ENCODE measurements at places on chromosomes 13 and 19.

DNA sequence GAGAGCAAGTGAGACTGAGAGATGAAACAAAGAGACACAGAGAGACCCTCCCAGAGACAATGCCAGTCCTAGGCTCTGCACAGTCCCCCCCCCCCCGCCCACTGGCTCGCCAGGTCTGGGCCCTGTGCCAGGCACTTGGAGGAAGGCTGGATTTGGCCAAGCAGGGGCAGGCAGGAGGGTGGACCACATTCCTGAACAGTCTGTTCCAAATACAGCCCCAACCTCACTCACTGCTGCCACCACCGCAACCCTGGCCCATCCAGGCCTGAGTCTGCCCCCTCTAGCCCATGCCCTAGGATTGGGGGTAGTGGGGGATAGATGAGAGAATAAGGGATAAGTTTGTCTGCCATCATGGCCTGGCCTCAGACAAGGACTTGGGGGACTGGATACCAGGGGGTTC, 19.0 kb downstream of the CYP2F1 start:
- no peak for DNase-seq

DNA sequence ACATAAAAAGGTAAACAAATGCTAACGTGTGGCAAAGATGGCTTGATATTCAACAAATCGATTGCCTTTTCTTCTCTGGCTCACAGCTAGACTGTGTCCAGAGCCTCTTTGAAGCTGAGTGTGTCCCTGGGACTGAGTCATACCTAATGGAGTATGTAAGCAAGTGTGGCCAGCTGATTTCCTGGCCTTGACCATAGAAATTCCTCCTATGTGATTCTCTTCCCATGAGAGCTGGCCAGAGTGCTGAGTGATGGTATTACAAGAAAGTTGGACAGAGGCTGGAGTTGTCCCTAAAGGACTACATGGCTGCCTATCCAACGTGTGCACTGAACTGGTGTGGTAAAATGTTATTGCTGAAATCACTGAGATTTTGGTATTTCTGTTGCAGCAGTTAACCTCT, 320.1 kb upstream of the SLC10A2 start:
- no peak for DNase-seq

DNA sequence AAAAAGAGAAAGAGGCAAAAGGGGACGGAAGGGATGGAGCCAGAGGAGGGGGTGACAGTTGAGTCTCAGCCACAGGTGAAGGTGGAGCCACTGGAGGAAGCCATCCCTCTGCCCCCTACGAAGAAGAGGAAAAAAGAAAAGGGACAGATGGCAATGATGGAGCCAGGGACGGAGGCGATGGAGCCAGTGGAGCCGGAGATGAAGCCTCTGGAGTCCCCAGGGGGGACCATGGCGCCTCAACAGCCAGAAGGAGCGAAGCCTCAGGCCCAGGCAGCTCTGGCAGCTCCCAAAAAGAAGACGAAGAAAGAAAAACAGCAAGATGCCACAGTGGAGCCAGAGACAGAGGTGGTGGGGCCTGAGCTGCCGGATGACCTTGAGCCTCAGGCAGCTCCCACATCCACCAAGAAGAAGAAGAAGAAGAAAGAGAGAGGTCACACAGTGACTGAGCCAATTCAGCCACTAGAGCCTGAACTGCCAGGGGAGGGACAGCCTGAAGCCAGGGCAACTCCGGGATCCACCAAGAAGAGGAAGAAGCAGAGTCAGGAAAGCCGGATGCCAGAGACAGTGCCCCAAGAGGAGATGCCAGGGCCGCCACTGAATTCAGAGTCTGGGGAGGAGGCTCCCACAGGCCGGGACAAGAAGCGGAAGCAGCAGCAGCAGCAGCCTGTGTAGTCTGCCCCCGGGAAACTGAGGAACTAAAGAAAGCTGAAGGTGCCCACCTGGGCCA, 2.5 kb downstream of the POLR1G start:
- DNase-seq = no peak

GRCh38 chr19:31352782-31353651, 3.8 kb upstream of the TSHZ3 start:
- DNase-seq = no peak

GRCh38 chr13:34731486-34731885, 210.6 kb upstream of the NBEA start:
- DNase-seq = no peak

DNA sequence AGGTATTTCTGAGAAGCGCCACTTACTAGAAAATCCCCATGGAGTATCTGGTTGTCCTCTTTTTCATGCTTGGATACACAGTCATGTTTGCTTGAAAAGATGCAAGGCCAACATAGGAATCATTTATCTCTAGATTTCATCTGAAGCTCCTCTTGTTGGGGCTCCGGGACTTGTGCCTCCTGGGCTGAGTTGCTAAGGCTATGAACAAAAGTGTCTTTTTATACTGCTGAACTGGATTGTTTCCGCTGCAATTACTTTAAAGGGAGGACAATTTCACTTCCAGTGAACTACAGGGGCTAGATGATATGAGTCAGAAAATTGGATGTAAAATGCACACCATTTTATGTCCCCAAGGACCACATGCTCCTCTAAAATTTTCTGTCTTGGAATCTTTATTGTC, 114.1 kb downstream of the TNFSF13B start:
- DNase-seq = no peak

DNA sequence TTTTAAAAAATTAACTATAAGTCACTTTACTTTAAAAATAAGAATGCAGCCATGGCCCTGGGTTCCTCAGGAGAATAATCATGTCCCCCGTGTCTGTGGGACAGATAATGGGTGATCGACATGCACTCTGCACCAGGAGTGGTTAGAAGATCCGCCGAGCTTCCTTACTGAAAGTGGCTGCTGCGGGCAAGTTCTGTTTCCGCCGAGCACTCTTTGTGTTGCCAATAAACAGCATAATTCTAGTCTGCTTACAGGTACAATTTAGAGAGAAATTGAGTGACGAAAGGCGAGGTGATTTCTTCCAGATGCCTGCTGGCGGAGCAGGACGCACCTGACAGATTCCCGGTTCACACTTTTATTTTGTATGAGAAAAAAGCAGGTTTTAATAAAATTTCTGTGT, 139.0 kb downstream of the SOX1 start:
- no peak for DNase-seq

- DNase-seq = no peak
Observed at GRCh38 chr13:101242720-101243119, 173.6 kb downstream of the NALCN start.

- no peak for DNase-seq
Observed at GRCh38 chr13:47621931-47622330, 379.1 kb downstream of the SUCLA2 start.

DNA sequence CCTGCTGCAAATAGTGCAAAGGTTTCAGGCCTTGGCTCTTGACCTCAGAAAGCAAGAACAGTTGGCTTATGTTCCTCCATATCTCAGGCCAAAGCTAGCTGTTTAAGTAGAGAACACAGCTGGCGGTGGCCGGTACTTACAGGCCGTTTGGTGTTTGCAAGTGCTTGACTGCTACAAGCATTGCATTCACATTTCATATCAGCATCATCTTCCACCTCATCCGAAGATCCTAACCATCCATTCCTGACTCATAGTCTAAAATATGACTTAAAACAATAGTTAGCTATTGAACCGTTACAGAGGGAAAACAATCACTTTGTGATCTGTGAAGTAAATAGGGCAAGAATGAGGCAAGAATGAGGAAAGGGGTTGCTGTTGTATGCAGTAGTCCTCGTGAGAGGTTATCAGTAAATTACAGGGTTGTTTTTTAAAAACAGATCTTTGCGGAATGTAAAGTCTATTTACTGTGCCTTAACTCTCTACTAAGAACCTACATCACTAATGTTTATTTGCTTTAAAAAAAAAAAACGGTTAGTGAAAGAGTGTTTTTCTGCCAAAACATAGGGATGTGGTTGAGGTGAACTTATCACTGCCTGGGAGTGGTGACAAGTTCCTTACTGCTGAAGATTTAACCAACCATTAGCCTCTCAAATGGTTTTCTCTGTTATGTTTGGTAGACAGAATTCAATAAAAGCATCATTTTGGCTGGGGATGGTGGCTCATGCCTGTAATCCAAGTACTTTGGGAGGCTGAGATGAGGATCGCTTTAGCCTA, 21.6 kb upstream of the WDR88 start:
- DNase-seq = no peak

DNA sequence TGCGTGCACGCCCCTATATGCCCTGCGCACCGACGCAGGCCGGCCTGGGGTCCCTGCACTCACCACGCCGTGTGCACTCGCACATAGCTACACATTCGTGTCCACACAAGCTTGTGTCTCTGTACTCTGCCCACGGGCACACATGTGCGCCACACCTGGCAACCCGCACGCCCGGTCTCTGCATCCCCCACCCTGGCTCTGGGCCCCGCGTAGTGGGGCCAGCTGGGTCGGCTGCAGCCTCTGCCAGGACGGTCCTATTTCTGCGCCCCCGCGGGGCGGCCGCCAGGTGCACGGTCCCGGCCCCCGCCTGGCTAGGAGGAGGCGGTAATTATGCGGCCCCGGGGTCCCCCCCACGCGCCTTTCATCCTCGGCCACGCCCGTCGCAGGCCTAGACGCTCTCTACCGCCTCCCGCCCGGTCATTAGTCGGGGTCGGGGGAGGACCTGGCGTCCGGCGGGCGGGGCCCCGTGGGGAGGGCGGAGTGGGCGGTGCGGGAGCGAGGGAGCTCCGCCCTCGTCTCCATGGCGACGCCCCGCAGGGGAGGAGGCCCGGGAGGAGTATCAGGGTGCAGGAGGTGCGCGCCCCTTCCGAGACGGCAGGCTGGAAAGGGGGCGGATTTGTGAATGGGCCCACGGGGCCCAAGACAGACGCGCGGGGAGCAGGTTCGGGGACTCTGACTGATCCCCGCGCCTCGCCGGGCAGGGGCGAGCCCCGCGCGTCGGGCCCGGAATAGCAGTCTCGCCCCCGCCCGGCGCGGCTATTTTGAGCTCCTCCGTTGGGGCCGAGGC, 2.8 kb upstream of the CIRBP start:
- peak; percentile 57 for DNase-seq

GRCh38 chr13:45333251-45333976, 7.6 kb downstream of the TPT1 start:
- DNase-seq = no peak

GRCh38 chr19:6417713-6418561, 6.7 kb downstream of the KHSRP start:
- DNase-seq = no peak

DNA sequence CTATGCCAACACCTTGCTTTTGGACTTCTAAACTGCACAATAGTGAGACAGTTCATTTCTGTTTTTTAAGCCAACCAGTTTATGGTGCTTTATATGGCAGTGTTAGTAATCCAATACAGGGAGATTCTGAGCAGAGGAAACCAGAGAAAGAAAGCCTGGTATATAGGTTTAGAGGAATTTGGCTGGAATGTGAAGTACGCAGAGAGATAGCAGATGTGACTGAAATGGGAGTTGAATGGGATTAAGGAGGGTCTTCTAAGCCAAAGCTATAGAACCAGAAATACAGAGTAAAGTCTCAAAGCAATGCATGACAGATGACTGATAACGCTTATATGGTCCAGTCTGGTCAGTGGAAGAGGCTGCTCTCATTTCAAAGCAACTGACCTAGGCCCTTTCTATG, 453.7 kb downstream of the GPC6 start:
- no peak for DNase-seq

DNA sequence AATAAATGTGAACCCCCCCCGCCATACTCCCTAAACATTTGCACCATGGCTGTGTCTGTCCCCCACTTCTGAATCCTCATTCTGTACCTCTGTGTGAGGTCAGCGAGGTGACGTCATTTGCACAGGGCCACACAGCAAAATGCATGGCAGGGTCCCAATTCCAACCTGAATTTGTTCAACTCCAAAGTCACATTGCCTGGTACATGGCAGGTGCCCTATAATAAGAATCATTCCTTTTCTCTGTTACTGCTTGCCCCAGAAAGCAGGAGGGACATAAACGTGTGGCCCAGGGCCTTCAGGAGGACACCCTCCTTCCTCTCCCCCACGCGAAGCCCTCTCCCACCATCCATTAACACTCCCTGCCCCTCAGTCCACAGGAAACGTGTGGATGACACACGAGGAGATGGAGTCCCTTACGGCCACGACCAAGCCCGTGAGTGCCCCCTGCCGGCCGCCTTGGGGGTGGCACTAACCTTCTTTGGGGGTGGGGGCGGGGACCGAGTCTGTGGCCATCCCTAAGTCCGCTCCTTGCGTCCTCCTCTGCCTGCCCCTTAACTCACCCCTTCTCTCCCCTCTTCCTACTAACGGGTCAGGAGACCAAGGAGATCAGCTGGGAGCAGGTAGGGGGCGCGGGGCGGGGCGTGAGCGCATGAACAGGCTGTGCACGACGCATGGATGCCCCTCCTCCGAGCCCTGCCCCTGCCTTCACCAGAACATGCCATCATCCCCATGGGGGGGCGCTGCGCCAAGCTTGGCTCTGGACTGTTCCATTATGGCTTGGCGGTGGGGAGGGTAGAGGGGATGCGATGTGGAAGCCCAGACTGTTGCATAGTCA, 9.4 kb downstream of the HRC start:
- DNase-seq = peak; percentile 82

DNA sequence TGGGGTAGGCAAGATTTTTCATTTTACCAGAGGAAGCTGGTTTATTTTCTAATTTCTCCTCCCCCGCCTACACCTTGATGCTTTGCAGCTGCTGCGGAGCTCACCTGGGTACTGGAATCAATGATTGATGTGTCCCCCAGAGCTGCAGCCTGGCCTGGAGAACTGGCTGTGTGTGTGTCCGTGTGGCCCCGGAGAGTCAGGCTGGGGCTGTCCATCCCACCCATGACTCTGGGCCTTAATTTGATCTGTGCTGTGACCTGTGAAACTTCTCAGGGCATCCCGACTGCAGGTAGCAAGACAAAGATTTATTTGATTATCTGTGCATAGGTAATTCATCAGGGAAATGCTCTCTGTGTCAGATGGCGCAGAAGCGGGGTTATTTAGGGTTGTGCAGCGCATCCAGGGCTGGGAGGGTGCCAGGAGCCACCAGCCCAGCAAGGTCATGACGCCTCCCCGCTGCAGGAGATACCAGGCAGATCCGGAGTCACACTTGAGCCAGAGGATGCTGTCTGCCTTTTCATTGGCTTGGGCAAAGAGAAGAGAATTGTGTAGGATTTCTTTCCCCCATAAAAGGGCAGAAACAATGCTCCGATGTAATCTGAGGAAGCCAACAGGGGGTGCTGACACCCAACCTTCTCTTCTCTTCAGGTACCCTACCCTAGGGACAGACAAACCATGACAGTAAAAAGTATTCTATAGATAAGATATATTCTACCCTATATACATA, 346.6 kb downstream of the TSHZ3 start:
- DNase-seq = no peak

DNA sequence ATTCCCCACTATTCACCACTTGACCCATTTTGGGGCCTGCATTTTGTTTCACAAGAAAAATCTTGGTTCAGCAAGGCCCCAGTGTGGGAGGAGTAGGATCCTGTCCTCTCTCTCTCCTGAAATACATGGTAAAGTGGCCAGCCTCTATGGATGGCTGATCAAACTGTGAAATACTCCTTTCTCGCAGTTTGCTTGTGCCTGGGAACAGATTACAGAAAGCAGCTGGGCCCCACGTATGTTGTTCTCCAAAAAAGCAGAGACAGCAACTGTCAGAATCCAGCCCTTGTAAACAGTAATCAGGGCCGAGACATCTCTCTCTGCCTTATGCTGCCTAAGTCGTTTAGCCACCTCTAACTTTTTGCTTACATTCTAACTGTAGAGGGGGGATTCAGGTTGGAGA, 61.0 kb upstream of the RAP2A start:
- DNase-seq = no peak

Data from NCI-H1436 (cell line).